ENCODE measurements at places on chromosomes 3 and 15.

DNA sequence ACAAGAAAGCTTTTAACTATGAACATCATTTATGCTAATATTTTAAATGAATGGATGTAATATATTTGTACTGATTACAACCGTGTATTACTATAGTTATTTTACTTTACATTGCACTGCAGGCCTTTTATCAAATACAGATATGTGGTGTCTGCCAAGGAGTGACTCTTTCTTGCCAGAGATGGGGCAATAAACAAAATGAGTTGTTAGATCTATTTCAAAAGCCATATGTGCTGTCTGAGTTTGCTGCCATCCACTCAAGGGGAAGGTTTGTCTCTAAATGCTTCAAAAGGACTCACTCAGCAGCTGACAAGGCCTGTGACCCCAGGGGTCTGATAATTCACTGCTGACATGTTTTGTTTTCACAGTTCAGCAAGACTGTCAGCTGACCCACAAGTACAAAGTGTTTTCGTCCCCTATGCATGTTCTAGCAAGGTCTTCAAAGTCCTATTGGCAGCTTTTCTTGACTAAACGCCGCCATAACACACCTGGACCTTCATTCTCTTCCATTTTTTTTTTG, 41.3 kb upstream of the ZBED2 start:
- no peak for DNase-seq

- no peak for DNase-seq
These were observed 86.0 kb upstream of the LRIG1 start for GRCh38 chr3:66586853-66587252.

DNA sequence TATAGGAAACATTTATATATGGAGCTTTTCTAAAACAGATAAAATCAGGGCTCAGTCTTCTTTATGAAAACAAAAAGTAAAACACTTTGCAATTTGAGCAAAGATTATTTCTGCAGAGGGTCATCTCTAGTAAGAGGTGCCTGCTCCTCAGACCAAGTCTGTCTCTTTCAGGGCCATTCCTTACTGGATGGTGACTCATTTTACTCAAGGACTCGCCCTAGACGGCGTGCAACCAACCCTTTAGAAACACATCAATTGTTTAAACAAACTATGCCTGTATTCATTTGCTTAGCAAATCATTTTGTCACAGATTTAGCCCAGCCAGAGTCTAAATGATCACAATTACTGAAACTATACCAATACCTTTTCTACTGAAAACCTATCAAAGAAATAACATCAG, 242.8 kb upstream of the ICE2 start:
- peak; percentile 28 for DNase-seq

GRCh38 chr15:43218908-43219706, 1.7 kb downstream of the EPB42 start:
- peak; percentile 20 for DNase-seq

- no peak for DNase-seq
These were observed 38.2 kb downstream of the DPPA2 start for GRCh38 chr3:109278141-109278540.

GRCh38 chr15:66682246-66682645, 19.8 kb upstream of the SMAD6 start:
- DNase-seq = no peak

- no peak for DNase-seq
These were observed 775 bp downstream of the TTC21A start for GRCh38 chr3:39108200-39108710.

DNA sequence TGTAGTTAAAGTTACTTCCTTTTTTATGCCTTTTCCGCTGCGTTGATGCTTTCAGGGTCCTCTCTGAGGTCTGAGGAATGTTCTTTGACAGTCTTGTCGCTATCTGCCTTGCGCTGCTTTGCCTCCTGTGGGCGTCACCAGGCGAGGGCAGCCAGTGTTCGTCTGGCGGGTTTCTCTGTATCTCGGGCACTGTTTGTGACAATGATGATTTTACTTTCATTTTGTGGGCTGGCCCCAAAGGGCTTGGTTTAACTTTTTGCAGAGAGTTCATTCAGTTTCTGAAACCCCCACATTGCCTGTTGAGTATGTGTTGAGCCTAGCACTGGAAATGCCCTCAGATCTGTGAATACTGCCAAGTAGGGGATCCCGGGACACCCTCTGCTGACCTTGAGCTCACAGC, 24.6 kb upstream of the SACM1L start:
- DNase-seq = no peak

DNA sequence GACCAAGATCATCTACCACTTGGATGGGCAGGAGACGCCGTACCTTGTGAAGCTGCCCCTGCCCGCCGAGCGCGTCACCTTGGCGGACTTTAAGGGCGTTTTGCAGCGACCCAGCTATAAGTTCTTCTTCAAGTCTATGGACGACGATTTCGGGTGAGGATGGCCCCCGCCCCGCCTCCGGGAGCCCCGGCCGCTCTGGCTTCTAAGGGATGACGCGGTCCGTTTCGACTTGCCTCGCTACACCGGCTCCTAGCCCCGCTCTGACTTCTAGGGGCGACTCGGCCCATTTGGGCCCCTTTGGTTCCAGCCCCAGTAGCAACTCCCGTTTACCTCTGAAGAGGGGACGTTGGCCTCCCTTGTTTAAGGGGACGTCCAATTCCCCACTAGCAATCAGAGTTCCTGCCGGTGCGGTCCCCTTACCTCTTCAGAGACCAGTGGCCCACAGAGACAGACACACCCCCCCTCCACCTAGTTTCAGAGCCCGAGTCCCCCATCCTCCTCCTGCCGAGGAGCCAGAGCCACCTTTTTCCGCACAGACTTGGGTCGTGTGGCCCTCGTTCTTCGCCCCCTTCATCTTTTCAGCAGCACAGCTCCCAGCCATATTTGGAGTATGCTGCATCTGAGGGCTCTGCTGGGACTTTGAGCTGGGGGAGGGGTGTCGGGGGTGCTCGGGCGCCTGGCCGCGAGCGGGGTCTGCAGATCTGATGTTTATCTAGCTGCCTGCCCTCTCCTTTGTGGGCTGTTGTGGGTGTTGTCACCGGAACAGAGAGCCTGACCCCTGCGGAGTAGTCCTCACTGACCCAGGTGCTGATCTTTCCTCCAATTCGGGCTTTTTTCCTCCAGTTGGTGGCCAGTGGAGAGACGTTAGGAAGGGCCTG, 706 bp downstream of the DVL3 start:
- no peak for DNase-seq

DNA sequence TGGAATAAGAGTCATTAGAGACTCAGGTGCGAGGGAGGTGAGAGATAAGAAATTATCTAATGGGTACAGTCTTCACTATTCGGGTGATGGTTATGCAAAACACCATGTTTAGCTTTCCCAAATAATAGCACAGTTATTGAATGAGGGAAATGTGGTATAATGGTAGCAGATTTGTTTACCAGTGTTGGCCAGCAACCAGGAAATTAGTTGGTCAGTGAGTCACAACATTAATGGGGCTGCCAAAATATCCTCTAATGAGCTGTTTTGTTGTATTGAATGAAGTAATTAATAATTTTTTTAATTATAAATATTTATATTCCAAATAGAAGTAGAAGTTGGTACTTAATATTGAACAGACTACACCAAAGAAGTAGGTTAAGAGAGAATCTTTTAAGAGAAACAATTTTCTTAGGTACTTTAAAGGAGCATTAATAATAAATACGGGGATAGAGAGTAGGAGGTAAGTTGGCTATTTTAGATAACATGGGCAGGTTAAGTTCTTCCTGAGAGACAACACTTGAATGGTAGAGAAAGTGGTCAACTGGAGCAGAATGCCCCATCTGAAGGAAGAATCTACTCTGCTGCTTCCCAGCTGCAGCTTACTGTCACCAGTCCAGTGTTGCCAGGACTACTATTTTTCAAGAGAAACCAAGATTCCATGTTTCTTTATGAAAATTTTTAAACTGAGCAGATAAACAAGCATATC, 218.8 kb downstream of the UBE2E2 start:
- DNase-seq = no peak

DNA sequence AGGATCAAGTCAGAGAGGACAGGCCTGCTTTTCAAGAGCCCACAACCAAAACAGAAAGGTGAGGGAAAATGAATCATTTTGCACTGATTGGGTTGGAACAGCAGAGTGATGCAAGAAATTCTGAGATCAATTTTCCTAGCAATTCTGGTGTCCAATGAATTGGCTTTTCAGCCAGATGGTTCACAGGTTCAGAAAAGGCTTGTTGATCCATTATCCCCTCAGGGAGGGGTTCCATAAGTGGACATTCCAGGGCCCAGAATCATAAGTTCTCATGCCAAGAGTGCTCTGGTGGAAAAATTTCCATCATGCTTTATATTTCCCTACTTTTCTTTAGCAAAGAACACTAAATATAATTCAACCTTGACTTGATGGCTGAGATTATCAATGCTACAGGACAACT, 16.2 kb downstream of the RBP2 start:
- no peak for DNase-seq

DNA sequence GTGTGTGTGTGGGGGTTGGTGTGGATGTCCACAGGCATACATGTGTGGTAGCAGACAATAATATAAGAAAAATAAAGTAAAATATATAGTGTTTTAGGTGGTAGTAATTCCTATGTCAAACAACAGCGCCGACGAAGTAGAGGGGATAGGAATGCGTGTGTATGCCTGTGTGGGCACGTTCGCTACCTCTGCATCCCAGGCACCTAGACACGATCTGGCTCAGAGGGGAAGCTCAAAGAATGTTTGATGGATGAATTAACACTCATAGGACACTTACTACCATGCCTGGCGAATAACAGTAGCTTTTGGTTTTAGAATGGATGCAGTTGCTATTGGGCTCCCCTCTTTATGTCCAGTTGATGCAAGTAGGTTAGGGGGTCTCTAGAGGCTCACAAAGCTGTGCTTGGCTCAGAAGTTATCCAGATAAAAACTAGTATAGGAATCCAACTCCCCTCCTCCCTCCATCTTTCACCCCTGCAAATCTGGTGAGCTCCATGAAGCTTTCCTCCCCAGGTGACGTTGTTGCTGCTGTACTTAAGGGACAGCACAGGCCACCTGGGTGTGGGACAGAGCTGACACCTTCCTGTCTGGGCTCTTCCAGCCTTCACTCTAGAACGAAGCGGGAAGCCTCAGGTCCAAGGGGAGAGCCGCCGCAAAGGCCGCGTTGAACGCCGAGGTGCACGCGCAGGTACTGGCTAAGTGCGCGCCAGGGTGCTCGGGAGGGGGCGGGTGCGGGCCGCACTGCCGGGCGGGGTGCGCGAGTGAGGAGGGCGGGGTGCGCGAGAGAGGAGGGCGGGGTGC, 192.6 kb upstream of the LYSMD4 start:
- no peak for DNase-seq

- no peak for DNase-seq
These were observed 17.6 kb downstream of the VGLL4 start for GRCh38 chr3:11626084-11626463.

DNA sequence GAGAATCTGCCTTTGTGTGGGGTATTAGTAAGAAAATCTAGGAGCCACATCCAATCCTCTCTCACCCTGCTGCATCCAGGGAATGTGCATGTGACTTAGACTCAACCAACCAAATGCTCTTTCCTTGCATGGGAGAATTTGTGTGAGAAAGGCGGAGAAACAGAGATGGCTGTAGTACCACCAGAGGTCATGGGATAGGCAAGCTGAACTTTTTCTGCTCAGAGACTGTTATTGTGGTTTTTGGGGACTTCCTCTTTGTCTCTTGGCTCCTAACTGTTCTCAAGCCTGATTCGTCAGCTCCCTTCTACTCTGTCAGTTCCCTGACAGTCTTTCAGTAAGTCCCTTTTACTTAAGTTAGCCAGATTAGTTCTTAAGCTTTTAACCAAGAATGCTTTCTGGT, 2.6 kb upstream of the ZSCAN2 start:
- peak; percentile 19 for DNase-seq

DNA sequence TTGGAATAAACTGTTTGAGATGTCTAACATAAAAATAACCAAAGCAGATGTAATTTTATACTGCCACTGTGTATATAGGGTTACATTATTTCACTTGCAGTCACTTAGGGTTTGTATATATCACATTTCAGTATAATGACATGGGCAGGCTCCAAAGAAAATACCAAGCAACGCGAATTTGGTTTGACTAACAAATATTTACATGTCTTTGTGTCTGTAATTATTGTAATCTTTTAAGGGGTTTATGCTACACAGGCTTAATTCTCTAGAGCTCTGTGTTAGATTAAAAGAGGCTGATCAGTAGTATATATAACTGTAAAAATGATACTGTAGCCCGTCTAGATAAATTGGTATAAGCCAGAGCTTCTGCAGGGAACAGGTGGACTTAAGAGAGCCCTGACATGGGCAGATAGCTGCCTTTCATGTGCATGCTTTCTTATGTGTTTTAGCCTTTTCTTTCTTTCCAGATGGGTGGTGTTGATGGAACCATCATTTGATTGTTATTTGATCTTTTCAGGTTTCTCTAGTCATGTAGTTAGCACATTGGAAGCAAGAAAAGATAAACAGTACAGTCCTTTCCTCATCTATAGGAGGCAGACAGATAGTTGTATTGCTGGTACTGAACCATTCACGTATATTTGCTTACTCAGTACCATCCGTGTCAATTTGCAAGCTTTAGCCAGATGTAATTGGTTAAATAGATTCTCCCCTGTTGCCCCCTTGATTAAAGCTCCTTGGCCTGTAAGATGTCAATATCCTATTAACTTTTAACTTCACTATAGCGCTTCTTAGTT, 86.1 kb downstream of the GALK2 start:
- DNase-seq = no peak

DNA sequence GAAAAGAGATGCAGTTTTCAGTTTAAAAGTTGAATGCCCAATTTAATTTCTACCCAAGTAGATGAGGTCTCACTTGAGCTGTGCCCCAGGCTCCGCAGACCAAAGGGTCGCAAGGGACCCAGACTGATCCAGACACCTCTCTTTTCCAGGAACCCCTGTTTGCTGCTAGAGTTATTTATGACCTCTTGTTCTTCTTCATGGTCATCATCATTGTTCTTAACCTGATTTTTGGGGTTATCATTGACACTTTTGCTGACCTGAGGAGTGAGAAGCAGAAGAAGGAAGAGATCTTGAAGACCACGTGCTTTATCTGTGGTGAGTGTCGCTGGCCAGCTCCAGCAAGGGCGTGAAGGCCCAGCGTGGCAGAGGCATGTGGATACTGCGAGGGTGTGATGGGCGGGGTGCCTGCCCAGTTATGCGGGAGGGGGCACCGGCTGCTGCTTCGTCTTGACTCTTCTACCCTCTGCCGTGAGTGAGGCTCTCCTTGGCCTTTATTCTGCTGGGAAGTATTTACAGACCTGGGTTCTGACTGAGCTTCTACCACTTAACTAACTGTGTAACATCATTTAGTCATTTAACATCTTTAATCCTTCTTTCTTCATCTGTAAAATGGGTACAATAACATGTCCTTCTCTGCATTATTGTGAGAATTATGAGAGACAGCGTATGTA, 164.2 kb upstream of the BHLHE40 start:
- no peak for DNase-seq

GRCh38 chr3:131975047-131975446, 59.8 kb downstream of the CPNE4 start:
- DNase-seq = no peak

DNA sequence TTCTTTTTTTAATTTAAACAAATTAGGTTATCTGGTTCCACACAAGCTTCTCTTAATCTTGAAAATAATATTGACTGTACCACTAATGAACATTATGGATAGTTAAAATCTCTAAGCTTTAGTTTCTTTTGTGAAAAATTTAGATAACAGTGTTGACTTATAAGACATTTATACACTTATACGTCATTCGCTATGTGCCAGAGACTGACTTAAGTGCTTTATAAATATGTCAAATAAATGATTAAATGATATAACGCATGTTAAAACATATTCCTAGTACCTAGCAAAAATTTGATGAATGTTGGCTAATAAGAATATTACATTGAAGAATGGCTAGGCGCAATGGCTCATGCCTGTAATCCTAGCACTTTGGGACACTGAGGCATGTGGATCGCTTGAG, 96.3 kb downstream of the PCCB start:
- DNase-seq = no peak

Measured in fibroblast of skin of scalp (primary cell).